ENCODE measurements at places on chromosomes 13 and 19. TPM values are rescaled to one million over a fixed set of nuclear protein-coding genes. Genes with fewer than 3 reads are reported as not detected.

Gene TMEM190
- 0.76 TPM for polyA plus RNA-seq

Gene CD37
- polyA plus RNA-seq, result 38.1 TPM

Gene PSG1
- polyA plus RNA-seq, result not detected

Gene ZNF547
- 9.8 TPM for polyA plus RNA-seq

Gene MCEMP1
- not detected for polyA plus RNA-seq

Gene SIRT6
- polyA plus RNA-seq, result 23.4 TPM

Gene NOVA2
- polyA plus RNA-seq, result 5.3 TPM

DNA sequence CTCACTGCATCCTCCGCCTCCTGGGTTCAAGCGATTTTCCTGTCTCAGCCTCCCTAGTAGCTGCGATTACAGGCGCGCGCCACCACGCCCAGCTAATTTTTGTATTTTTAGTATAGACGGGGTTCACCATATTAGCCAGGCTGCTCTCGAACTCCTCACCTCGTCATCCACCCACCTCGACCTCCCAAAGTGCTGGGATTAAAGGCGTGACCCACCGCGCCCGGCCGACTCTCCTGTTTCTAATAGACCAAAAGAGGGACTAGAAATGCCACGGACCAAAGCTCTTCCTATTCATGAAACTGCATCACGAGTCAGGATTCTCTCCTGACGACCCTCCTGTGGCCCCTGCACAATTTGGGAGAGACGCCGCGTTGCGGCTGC is 563 bp downstream of the ZNF43 start:
- no peak for DNase-seq

DNA sequence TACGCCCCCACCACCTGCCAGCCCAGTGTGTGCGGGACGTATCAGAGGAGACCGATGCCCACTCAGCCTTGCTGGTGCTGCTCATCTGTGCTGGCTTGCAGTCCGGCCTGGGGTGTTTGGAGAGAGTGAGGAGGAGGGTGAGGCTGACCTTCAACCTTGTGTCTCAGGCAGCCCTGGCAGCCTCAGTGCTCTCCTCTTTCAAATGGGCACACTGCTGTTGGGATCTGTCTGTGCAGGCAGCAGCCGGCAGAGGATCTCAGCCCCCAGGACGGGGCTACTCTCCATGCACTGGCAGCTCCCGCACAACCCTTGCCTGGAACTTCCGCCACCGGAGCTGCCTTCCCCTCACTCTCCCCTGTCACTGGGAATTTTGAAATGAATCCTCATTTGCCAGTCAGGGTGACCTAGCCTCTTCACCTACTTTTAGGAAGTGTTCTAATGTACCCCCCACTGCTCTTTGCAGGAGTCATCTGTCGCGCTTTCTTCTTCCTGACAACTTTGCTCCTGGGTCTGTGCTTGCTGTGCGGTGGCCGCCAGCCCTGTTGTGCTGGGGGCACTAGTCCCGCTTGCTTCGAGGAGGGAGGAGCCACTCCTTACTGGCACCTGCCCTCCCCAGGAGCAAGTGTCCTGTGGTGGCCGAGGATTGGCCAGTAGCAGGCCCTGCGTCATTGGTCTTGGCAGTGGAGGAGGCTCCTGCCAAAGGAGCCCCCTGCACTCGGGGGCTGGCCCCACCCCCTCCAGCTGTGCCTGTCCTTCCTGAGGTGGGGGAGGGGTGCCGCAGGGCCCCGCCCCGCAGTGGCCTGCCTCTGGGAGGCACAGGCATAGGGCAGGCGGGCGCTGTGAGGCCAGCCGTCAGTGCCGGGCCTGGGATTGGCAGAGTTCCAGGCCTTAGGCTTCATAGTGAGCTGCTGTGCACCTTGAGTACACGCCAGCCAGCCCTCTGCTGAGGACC is 53.4 kb downstream of the TSSK6 start:
- DNase-seq, result no peak

DNA sequence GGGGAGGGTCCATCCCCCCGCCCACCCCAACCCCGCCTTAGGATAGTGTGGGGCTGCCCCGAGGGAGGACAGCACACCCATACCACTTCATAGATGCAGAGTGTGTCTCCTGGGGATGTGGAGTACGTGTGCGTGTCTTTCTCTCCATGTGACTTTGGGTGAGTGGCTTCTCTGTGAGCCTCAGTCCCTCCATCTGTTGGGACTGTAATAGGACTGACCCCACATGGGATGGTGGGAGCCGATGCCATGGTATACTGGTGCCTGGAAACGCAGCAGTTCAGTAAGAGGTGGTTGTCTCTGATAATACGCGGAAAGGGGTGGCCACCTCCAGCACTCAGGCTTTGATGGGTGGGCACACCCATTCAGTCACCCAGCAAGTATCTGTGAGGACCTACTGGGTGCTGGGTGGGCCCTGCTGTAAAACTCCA is 816 bp upstream of the PRKD2 start:
- DNase-seq, result no peak

- no peak for DNase-seq
Measured at GRCh38 chr19:49490287-49491029, 3.0 kb downstream of the RPL13A start.

- DNase-seq, result no peak
Measured at GRCh38 chr13:34349091-34349722, 531.3 kb downstream of the RFC3 start.

DNA sequence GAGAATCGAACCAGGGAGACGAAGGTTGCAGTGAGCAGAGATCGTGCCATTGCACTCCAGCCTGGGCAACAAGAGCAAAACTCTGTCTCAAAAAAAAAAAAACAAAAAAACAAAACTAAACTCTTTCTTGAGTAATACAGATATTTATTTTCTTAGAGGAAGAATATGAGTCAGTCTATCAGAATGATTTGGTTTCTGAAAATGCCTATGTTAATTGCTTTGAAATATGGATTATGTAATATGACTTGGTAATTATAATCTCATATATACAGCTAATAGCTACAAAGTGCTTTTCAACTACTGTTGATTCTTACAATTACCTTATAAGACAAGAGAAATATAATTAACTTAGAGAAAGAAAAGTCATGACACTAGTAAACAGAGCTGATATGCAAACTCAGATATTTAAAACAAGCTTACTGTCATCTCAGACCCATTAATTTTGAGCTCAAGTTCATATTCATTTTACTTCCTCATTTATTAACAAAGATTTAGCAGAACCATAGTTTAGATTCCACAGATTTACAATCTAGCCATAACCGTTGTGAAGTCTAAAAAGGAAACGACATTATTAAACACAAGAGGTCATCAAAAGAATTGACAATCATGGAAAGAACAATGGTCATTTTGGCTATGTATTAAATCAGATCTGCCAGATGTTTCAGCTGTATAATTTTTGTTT is 88.0 kb downstream of the TBC1D4 start:
- DNase-seq, result no peak

All from left renal cortex interstitium (tissue), 4 donors.